Muscle of arm (tissue), 14 donors: ENCODE measurements at places on chromosomes 3 and 15. TPM values are rescaled to one million over a fixed set of nuclear protein-coding genes. Genes with fewer than 3 reads are reported as not detected.

Gene SLCO2A1
- not detected for polyA plus RNA-seq

Gene CPNE9
- not detected for polyA plus RNA-seq

Gene BOC
- polyA plus RNA-seq: 112 TPM

DNA sequence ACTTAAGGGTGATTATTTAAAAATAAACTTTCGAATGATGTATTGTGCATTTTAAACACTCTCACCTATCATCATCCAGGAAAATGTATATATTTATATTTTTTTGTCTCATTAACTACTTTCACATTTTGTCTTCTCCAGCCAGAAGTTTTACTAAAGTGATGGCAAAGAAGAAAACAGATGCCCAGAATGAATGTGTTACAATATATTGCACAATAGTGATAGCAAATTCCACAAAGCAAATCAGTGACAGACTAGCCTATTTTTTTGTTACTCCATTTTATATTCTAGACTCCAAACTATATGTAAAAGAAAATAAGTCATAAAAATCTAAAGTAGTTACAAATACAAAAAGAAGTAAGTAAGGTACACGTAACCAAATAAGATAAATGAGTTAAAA is 414.7 kb downstream of the EPHA3 start:
- no peak for DNase-seq

DNA sequence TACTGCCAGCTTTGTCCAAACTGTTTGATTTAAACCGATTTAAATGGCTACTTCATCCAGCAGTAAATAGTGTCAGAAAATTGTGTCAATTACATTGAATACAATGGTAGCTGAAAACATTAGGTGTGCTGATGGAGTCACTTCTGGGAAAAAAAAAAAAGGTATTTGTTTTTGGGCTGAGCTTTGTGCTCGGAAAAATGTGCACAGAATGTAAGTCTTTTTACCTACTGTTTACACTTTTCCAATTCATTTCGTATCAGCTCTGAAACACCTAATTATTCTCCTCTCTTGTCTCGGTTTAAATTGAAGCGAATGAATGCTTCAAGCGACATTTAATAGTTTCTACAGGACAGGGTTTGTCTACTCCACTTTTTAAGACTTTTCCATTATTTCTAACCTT is 1078.4 kb downstream of the ROBO1 start:
- DNase-seq: no peak

- no peak for DNase-seq
Observed at GRCh38 chr3:30904996-30905395, 10.5 kb upstream of the GADL1 start.

- peak; percentile 61 for DNase-seq
Observed at GRCh38 chr3:188152660-188153436, 1.1 kb upstream of the LPP start.

- DNase-seq: no peak
Observed at GRCh38 chr3:184237807-184238206, 8.4 kb downstream of the VWA5B2 start.

DNA sequence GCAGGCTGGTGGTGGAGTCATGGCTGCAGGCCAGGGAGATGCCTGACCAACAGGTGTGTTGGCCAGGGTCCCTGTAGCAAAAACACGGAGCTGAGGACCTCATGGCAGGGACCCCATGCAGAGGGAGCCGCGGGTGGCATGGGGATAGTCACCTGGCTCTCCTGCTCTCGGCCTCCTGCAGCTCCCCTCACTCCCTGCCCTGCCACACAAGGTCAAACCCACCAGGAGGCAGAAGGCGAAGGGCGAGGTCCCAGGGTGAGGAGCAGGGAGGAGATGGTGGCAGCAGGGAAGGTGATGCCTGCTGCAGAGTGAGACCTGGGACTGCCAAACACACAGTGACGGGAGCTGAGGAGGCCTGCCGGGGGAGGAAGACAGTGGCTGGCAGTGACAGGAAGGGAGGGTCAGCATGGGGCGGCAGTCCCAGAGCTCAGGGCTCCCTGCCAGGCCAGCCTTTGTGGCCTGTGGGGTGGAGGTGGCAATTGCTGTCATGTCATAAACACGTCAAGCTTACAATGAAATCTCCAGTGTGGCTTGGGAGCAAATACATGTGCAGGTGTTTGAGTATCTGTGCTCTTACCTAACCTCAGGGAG is 144.3 kb downstream of the TJP1 start:
- DNase-seq: no peak

GRCh38 chr15:74293021-74293810 is 57.1 kb downstream of the CCDC33 start:
- DNase-seq: no peak

GRCh38 chr15:88322461-88322860 is 65.9 kb upstream of the NTRK3 start:
- DNase-seq: no peak
